ENCODE measurements at places on chromosomes 12 and 14.

DNA sequence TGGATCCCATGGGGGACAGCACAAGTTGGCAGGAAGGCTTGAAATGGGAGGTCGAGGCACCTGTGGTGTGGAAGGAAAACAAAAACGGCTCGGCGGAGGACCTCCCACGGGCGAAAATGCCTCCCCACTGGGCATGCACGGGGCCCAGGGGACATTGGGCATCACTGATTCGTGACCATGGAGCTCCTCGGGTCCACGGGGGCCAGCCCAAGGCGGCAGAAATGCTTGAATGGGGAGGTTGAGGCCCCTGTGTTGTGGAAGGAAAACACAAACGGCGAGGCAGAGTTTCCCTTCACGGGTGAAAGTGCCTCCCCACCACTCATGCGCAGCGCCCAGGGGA lies 376.0 kb downstream of the ALG10 start:
- no peak for DNase-seq

DNA sequence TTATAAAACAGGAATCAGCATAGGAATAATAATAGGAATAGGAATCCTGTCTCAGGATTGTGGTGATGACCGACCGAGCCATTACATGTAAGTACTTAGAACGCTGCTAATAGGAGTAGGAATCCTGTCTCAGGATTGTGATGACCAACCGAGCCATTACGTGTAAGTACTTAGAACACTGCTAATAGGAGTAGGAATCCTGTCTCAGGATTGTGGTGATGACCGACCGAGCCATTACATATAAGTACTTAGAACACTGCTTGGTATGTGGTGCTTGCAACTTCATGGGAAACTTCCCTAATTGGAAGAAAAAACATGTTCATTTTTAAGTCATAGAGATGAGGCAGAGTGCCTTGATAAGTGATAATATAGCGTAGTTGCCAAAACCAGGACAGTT lies 30.0 kb downstream of the ELK3 start:
- no peak for DNase-seq

DNA sequence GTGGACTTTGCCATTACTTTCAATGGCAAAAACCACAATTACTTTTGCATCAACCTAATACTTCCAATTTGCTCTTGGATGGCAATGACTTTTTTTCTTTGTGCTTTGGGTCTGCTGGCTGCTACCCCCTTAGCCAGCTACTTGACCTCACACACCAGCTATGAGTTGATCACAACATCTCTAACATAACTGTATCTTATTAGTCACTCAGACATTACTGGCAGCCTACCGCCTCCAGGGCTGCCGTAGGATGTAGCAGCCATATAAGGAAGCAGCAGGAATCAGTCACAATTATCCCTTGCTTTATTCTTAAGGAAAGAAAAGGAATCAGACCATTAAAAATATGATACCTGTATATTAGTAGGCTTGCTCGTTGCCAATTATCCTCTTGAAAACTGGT lies 260.5 kb downstream of the ADAMTS20 start:
- no peak for DNase-seq

GRCh38 chr14:100022772-100023451 lies 42.3 kb upstream of the EVL start:
- no peak for DNase-seq

DNA sequence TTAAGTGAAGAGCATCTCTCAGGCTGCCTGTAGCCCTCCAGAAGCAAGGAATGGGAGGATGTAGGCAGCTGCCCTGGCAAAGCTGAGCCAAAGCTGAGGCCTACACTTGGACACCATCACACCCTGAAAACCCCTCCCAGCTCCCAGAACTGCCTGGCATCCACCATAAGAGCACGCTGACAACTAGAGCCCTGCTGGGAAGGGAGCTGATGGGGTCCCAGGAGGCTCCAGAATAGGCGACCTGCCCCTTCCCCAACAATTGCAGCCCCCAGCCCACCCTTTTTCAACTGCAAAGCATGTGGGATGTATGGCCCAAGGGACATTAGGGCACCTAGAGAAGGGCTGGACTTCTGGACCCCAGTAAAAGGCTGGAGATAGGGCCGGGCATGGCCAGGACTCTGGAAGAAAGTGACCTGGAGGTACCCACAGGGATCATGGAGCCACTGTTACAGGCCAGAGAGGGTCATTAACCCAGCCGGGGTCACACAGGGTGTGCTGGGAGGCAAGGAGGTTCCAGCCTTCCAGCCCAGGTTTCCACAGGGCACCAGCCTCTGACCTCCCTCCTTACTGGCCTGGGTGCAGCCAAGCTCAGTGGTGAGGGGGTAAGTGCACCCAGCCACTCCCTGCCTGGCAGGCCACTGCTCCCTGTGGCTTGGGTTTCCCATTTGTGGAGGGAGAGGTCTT lies 27.8 kb downstream of the FAM222A start:
- DNase-seq, result no peak

GRCh38 chr14:63933110-63933509 lies 80.3 kb downstream of the SYNE2 start:
- DNase-seq, result no peak

DNA sequence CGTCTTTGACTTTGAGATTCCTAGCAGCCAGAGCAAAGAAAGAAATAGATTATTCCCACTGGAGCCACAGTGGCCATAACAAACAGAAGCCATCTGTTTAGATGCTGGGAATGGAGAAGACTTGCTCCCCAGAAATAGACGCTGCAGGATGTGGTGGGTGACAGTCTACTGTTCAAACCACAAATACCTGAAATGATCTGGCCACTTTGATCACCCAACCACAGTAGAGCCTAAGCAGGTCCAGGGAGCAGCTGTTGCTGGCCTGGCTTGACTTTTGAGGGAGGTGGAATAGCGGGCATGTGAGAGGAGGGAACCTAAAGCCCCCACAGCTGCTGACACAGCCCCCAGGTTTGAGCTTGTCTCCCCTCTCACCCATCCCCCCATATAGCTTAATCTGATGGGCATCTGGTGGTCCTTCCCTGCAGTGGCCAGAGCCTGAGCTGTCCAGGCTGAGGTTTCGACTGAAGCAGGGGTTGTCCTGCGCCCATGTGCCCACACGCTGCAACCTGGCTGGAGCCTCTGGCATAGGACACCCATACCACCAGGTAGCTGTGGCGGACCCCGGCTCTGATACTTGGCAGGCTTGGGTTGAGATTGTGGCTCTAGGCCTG lies 38.7 kb downstream of the SH2B3 start:
- peak; percentile 56 for DNase-seq

DNA sequence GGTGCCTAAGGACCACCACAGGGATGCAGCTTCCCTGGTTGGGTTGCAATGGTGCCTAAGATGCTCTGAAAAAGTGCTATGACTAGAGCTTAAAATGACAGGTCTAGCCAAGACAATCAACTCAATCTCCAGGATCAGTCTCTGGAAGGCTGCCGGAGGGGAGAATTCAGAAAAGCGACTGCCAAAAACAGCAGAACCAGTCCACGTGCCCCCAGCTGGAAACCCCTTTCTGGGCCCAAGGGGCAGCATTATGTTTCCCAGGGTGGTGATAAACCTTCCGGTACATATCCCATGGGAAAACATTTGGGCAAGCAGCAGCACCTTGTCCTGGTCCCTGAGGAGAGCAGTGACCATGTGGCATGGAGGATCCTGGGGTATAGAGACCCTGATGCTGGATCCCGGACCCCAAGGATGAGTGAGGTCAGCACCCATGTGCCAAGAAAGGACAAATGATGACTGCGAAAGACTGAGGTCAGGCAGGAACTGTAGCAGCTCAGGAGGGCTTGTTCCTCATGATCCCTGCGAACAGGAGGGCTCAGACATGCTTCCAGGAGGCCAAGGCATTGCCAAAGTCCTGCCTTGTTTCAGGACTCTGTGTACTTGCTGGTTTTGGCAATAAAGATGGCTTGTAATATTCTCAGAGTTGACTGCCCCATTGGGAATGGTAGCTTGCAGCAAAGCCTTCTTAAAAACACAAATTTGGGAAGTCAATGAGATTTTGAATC lies 49.9 kb upstream of the LTBP2 start:
- no peak for DNase-seq

- no peak for DNase-seq
Measured at GRCh38 chr14:104936361-104937155, 11.9 kb downstream of the PLD4 start.

- DNase-seq, result no peak
Measured at GRCh38 chr12:62481843-62482540, 15.4 kb downstream of the MON2 start.

- DNase-seq, result no peak
Measured at GRCh38 chr12:105024928-105025327, 38.8 kb downstream of the NOPCHAP1 start.

DNA sequence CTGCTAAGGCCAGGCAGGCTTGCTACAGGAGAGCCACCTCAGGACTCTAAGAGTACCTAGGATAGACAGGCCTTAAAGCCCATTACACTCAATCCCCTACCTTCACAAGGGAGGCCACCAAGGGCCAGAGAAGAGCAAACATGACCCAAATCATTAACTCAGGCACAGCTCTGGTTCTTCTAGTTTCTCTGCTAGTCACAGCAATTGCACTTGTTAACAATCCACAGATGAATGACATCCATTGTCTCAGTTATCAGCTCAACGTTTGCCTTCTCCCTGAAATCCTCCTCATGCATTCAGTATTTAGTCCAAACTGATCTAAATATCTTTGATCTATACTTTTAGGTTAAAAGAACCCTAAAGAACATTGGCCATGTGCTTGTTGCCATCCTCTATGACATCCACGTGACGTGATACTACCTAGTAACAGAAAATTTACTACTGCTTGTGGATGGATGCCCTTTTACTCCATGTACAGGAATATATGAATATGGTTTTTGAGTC lies 164.5 kb downstream of the STXBP6 start:
- DNase-seq, result no peak

- no peak for DNase-seq
Measured at GRCh38 chr14:28681681-28682080, 84.9 kb upstream of the FOXG1 start.

DNA sequence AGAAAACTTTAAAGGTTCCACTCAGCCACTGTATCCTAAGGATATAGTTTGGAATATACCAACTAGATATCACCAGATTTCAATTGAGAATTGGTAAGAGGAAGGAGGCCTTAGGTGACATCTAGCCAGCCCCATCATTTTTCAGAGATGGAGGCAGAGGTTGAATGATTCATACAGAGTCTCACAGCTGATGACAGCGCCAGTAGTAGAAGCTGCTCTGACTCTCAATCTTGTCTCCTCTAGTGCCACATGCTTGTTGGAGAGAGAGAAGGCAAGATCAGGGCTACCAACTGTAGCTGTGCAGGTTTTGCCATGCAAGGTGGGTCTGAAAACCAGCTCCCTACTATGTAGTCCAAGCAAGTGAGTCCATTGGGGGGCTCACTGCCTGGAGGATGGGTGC lies 6.1 kb downstream of the FRMD6 start:
- no peak for DNase-seq
